ENCODE measurements at places on chromosomes 1 and 21. TPM values are rescaled to one million over a fixed set of nuclear protein-coding genes. Genes with fewer than 3 reads are reported as not detected.

The KCNE2 gene
- not detected for total RNA-seq

The ATP1A2 gene
- not detected for total RNA-seq

DNA sequence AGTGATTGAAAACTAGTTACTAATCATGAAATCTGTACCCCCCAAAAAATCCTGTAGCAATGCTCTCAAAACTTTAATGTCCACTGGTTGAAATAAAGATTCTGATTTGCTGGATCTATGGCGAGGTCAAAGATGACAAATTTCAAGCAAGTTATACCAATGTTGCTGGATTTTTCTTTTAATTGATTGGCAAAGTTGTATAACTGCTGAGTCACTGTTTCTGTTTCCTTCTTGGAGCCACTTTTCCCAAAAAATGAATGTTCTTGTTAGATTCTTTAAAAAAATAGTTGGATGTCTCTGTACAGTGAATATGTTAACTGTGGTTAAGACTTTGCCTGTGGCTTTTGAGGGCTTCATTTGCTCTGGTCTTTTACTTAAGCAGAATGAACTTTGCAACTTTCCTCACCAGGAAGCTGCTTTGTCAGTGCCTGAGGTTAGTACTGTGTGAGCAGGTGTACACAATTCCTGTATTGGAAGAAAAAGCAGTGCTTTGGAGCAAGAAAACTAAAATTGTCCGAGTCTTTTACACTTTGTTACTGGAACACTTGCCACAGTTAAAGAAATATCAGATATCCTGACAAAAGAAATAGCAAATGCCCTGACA, 1211.9 kb downstream of the MRPL39 start:
- no peak for DNase-seq

DNA sequence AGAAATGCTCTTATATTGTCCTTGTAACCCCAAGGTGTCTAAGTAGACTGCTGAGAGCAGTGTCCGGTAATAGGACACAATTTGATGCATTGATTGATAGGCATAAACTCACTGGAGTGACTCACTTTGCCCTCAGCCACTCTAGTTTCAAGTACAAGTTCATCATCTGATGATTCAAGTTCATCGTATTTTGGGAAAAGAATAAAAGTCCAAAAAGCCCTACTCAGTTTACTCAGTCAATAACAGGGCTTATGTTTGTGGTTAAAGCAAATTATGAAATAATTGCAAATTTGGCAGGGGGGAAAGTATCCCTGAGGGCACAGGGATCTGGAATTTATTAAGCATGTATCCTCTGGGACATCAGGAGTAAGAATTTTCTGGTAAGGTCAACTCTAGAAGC, 7.6 kb upstream of the ATF3 start:
- no peak for DNase-seq

GRCh38 chr1:153544453-153545066, 1.0 kb downstream of the S100A4 start:
- DNase-seq = no peak

All from glomerular endothelial cell (primary cell).